Fibroblast of villous mesenchyme (primary cell): ENCODE measurements at places on chromosomes 4 and X. TPM values are rescaled to one million over a fixed set of nuclear protein-coding genes. Genes with fewer than 3 reads are reported as not detected.

The WAS gene
- under 0.01 TPM in 1 of 2 replicates, not detected in the other for total RNA-seq

The SLC6A14 gene
- total RNA-seq = not detected in 2 replicates

- DNase-seq = peak; percentile 92
Measured at GRCh38 chrX:40132751-40133150, 35.0 kb upstream of the BCOR start.

The IDS gene
- 35.4 and 50.1 TPM in 2 replicates for total RNA-seq

The ATP8A1 gene
- total RNA-seq = 0.86 and 0.97 TPM in 2 replicates

- no peak for DNase-seq
Measured at GRCh38 chr4:47647029-47647428, 162.0 kb downstream of the ATP10D start.

DNA sequence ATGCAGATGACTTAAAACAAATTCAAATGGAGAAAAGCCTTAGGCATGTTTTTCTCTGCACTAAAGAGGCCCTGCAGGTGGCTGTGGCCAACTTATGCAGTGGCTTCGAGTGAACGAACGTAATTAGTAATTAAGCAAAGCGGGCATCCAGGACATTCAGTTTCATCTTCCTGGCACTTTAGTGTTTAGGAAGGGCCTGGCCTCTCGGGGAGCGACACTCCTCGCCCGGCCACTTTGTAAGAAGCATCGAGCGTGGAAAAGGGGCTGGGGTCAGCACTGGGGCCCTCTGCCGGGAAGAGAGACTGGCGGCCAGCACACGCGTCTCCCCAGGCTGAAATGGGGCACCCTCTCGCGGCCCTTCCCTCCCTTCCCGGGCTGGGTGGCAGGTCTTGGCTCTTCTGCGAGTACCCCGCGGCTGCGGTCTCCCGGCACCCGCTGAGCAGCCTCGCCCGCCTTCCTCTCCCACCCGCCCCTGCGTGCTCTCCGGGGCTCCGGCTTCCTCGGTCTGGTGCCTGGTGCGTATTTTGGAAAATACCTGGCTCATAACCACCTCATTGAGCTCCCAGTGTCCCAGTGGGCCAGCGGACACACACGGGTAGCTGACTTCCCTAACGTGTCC lies 677 bp upstream of the CYP4V2 start:
- peak; percentile 24 for DNase-seq

The AMER1 gene
- total RNA-seq = 1.7 and 1.9 TPM in 2 replicates

DNA sequence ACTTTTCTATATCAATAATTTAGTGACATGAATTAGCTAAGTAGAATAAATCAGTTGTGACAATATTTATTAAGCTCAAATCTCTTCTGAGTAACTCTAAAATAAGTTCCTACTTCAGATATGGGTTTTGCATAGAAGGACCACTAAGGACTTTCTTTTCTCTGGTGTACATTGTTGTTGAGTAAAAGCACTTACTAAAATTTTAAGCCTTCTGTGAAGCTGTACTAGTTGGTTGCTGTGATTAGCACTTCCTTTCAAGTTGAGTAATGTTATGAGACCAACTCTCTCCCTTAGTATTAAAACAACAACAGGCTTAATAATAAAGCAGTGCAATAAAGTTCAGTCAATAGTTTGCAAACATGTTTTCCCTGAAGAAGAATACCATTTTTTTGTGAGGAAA lies 667.4 kb upstream of the NDST4 start:
- no peak for DNase-seq

GRCh38 chrX:136204571-136204970 lies 46.6 kb downstream of the MAP7D3 start:
- DNase-seq = peak; percentile 74

GRCh38 chr4:52367282-52367830 lies 291.7 kb downstream of the USP46 start:
- DNase-seq = no peak

GRCh38 chr4:25799522-25799921 lies 63.3 kb downstream of the SEL1L3 start:
- DNase-seq = no peak

DNA sequence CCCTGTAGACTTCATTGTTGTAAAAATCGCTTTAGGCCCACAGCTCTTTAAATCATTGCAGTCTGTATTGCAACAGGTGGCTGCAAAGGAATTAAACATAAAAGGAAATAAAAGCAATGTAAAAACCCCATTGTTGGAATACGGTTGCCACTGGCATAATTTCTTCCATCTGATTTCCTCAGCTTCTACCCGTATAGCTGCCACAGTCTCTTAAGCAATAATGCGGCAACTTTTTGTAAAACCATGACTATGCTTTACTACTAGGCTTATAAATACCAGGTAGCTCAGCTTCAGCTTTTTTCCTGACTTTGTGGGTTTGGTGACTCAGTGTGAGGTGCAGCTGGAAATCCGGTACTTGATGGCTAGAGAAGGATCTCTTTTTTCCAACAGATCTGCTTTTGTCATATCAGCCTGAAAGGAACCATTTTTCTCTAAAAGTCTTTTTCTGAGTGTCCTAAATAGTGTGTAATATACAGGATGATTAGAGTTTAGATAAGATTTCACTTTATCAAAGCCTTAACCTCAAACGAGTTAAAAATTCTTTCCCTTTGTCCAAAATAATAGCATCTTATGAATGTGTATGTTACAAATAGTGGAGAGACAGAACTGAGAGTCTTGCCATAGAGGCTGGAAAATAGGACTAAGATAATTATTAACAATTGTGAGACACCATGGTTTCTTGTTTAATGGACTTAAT lies 268.0 kb downstream of the ADGRL3 start:
- peak; percentile 19 for DNase-seq
